ENCODE measurements at places on chromosomes 3 and 15. TPM values are rescaled to one million over a fixed set of nuclear protein-coding genes. Genes with fewer than 3 reads are reported as not detected.

- no peaks in the 10 kb centered on the region for H3K36me3 ChIP-seq
- no peaks in the 10 kb centered on the region for H3K27me3 ChIP-seq
- no peak overlapping the region for H3K27ac ChIP-seq
- DNase-seq = no peak
These were observed 187.7 kb downstream of the ROBO2 start for GRCh38 chr3:77227567-77227966.

DNA sequence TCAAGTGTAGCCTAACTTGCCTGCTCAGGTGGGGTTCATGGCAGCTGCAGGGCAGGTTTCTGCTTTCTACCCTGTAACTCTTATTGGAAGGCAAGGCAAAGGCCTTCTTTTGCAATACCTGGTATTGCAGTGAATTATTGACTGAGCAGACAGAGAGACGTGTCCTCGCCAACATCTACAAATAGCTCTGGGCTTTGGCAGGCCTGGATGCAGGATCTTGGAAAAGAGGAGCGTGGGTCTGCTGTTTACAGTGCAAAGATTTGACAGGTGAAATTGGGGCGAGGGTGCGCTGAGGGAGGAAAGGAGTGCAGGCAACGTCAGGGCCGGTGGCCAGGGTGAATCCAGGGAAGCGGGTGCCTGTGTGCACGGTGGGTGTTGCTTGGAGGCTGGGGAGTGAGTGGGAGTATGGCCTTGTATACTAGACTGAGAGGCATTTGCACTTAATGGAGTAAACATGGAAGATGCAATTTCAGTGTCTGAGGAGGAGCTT lies 44.5 kb downstream of the ST6GAL1 start:
- H3K27me3 ChIP-seq = no peaks in the 10 kb centered on the region
- no peaks in the 10 kb centered on the region for H3K36me3 ChIP-seq
- no peak overlapping the region for H3K27ac ChIP-seq
- no peak overlapping the region for H3K4me3 ChIP-seq
- H3K4me1 ChIP-seq = no peaks in the 10 kb centered on the region

- H3K27me3 ChIP-seq = no peaks in the 10 kb centered on the region
- H3K4me1 ChIP-seq = peaks cover 4% of the 10 kb centered on the region
- no peak for DNase-seq
- H3K27ac ChIP-seq = no peak overlapping the region
- no peaks in the 10 kb centered on the region for H3K36me3 ChIP-seq
These were observed 50.2 kb downstream of the CMC1 start for GRCh38 chr3:28291577-28291976.

GRCh38 chr3:161770484-161771386 lies 274.1 kb downstream of the OTOL1 start:
- H3K27ac ChIP-seq = no peak overlapping the region
- no peaks in the 10 kb centered on the region for H3K36me3 ChIP-seq
- H3K27me3 ChIP-seq = no peaks in the 10 kb centered on the region
- H3K4me1 ChIP-seq = no peaks in the 10 kb centered on the region
- no peak overlapping the region for H3K4me3 ChIP-seq
- DNase-seq = no peak

DNA sequence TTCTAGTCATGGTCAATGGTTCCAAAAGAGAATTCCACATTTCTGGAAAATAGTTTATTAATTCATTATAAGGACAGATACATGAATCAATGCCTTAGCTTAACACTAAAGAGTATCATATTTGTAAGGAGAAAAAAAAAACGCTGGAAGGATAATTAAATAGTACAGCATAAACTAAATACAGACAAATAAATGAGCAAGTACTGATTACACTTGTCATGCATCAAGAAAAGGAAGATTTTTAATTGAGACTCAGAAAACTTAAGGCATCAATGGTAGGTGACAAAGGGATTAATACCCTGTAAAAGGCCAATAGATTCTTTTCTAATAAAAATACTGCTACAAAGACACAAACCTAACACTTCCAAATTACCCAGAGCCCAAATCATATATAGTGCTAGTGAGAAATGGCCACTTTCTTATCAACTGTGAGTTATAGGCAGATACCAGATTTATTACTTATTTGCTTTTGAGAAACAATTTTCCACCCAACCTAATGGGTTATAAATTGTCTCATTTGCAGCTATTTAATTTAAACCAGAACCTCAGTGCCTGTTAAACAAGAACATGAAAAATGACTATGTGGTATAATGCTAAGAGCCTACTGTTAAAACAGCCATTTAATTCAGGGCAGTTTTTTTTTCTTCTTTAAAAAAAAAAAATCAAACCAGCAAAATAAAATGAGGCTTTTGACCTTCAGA lies 3.8 kb upstream of the IGDCC3 start:
- H3K4me3 ChIP-seq = no peak overlapping the region
- no peak for DNase-seq
- no peak overlapping the region for H3K27ac ChIP-seq
- H3K27me3 ChIP-seq = peaks cover 48% of the 10 kb centered on the region

GRCh38 chr3:134594331-134594741 lies 56.5 kb downstream of the KY start:
- no peak for DNase-seq
- H3K4me1 ChIP-seq = no peaks in the 10 kb centered on the region
- no peak overlapping the region for H3K4me3 ChIP-seq
- no peak overlapping the region for H3K27ac ChIP-seq

DNA sequence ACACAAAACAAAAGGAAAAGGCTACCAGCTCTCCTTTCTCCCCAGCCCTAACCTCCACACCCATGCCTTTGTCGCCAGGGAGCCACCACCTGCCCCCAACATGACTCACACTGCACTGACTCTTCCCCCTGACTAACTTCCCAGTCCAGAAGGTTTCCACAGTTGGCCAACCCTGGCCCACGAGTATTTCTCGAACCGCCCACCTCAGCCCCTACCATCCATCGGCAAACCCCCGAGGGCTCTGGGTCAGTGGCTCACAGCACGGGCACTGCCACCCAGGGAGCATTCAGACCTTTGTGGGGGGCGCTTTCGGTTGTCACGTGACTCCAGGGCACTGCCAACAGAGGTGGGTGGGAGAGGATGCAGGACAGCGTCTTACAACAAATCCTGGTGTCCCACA lies 152.3 kb downstream of the LRRC28 start:
- H3K4me3 ChIP-seq = no peak overlapping the region
- no peak overlapping the region for H3K27ac ChIP-seq
- H3K27me3 ChIP-seq = no peaks in the 10 kb centered on the region
- DNase-seq = no peak
- H3K4me1 ChIP-seq = peaks cover 8% of the 10 kb centered on the region

GRCh38 chr3:122078235-122078935 lies 23.2 kb downstream of the CD86 start:
- H3K4me3 ChIP-seq = no peak overlapping the region
- peaks cover 4% of the 10 kb centered on the region for H3K27me3 ChIP-seq
- H3K27ac ChIP-seq = no peak overlapping the region
- H3K4me1 ChIP-seq = no peaks in the 10 kb centered on the region
- DNase-seq = no peak

DNA sequence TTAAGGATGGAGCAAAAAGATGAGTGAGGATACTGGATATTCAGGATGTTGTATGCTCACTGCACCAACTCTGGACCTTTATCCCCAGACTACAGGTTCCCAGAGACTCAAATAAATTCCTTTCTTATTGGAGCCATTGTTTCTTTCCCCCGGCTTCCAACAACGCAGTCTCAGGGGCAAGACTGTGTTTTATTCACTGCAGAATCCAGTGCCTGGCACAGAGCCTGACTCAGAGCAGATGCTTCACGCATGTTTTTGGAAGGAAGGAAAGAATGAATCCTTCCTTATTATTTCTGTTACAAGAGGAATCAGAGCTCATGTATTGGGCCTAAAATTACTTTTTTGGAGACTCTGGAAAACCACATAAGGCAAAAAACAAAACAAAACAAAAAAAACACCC lies 96.0 kb upstream of the VGLL4 start:
- no peaks in the 10 kb centered on the region for H3K4me1 ChIP-seq
- H3K36me3 ChIP-seq = no peaks in the 10 kb centered on the region
- H3K27ac ChIP-seq = no peak overlapping the region
- no peak overlapping the region for H3K4me3 ChIP-seq

The LNP1 gene
- total RNA-seq = 2.9 TPM

The GPR87 gene
- total RNA-seq = not detected

The FSIP1 gene
- 3.6 TPM for total RNA-seq
